ENCODE measurements at places on chromosomes 5 and 9.

DNA sequence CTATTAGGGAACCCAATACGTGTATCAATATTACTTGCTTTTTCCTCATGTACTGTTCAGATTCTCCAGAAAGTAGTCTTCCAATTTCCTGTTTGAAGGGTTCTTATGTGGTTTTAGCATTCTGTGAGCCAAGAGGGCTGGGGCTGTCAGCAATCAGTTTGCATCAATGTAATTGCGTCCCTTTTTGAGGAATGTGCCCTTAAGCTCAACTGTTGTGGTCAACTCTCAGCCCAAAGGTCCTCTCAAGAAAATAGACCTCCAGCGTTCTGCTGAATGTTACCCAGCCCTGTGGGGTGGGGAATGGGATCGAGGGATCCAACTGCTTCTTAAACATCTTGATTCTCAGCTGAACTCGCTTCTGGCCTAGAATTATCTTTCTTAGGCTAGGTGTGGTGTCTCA lies 43.8 kb upstream of the CDK20 start:
- DNase-seq: no peak

GRCh38 chr9:106066940-106067524 lies 372.7 kb downstream of the TMEM38B start:
- no peak for DNase-seq

DNA sequence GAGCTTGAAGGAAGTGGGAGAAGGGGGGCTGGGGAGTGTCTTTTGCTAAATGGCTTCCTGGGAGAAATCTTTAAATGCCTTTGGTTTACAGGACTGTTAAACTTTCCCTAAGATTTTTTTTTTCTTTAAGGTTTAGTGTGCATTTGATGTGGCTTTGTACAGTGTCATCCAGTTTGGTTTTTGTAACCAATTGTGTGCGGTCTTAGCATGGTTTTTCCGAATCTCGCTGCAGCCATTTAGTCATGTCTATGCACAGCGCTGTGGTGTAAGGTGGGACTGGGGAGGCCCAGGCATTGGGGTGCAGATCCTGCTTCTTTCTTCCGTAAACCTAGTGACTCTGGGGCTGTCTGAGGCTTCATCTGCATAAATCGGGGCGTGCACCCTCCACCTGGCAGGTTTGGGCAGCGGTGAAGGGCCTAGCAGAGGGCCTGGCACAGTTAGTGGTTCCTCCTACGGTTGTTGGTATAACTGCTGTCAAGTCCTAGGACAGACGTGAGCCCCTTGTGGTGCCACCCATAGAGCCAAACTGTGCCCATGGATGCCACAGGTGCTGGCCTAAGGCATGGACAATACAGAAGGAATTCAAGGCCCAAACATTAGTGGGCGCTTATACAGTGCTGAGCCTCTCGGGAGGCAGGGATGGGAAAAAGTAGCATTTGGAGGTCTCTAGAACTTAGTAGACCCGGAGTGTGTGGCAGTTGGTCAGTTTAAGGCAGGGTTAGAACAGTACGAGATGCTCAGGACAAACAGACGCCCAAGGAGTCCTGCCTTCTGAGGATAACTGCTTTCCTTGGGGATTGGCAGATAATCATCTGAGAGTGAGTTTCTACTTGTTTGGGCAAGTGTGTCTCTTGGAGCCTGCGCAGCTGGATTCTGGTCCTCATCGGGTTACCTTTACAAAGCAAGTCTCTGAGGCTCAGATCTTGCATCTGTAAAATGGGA lies 1.5 kb downstream of the PRRC2B start:
- peak; percentile 57 for DNase-seq

DNA sequence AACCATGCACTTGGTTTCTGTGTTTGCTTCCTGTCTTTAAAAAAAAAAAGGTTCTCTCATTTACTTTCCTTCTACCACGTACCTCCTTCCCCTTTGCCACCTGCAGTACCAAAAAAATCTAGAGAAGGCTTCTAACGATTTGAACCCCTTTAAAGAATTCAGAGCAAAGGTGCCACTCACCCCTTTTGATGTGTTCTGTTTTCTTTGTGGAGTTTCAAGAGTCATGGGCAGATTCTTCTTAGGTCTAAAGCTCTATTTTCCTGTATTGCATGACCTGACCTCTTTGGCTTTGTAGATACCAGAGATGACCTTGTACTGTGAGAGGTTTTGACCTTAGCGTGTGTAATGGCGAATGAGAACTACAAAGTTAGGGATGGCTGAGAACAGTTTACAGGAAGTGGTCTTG lies 29.0 kb downstream of the TXNDC8 start:
- no peak for DNase-seq

- no peak for DNase-seq
Measured at GRCh38 chr9:120556775-120557174, 23.2 kb downstream of the CDK5RAP2 start.

DNA sequence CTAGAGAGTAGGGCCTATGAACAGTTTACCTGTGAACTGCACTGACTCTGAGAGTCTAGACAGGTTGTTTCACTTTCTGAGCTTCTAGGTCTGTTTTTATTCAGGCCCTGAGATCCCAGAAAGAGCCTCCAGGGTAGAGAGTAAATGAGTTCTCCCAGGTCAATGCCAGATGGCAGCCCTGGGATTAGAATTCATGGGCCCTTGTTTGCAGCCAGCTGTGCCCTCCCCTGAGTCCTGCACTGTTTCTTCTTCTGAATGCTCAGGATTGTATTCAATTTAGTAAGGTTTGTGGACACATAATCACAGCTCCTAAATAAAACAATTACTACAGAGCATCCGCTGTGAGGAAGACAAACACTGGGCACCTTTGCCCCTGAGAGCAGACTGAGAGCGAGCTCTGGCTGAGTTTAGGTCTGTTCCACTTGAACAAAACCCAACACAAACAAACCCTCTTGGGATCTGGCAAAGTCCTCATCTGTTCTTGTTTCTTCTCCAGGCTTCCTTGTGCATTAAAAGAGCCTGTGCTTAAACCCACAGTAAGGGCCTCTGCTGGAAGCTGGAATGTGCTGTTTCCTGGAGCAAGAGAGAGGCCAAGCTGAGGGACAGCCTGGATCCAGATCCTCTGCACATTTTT lies 29.9 kb downstream of the FAM219A start:
- no peak for DNase-seq

DNA sequence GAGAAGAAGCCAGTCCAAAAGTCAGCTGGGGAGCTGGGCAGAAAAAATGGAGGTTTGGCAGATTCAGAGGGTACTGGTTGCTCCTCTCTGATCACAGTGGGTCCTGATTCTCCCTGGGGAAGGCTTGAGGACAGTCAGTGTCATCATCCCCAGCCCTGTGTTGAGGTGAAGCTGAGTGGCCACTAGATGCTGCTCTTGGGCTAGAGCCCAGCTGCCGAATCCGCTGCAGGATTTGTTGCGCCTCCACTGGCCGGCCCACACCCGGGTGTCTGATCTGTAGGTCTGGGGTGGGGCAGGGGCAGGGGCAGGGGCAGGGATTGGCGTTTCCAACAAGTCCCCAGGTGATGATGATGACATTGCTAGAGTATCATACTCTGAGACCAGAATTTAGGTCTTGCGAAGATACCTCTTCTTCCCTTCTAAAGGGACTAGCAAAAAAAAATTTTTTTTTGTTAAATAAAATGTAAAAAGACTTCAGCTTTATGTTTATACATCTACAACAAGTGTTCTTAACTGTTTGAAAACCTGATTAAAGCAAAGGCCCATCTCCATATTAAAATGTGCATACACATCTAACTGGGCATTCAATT lies 106.8 kb downstream of the PDE6A start:
- no peak for DNase-seq

DNA sequence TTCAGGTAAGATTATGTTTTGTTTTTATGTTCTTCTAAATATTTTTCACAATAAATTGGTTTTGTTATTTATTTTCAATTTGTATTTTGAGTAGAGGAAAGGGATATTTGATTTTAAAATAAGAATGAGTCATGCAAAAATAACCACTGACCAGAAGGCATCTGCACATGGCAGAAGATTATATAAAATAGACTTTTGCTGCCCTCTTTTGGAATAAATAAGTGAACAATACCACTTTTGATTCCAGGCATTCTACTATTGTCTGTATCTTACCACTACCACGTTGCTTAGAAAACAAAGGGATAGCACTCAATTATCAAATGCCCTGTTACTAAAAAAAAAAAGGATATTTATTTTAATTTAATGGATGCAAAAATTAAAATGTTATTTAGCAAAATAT lies 227.3 kb upstream of the ITGA1 start:
- DNase-seq: no peak

- no peak for DNase-seq
Measured at GRCh38 chr5:138754699-138755057, 1.5 kb downstream of the CTNNA1 start.

DNA sequence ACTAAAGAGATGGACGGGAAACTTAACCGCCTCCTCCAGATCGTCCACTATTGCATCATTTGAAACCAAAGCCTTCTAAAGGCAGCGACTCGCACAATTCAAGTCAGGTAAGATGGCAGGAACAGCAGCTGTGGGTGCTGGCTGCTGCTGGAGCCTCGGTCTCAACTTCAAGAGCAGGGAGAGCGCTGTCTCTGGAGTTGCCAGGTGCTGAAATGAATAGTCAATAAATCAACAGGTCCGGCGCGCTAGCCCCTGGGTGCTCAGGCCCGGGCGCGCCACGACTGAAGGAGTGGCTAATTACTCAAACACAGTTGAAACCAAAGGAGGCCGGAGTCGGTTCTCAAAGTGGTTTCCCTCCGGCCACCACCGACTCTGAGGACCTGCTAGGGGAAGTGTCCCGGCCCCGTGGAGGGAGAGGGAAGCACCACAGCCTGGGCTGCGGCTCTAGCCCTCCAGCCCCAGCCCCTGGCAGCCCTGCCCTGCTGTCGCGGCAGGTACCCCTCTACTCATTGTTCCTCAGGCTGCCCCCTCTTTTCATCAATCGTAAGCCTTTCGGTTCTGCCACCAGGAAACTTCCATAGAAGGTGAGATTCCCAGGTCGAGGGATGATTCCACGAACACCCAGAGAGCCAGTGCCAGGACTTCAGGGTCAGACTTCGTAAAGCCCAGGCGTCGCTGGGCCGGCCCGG lies 804 bp downstream of the TTC39B start:
- DNase-seq: peak; percentile 24

GRCh38 chr5:107743373-107744000 lies 72.8 kb upstream of the EFNA5 start:
- no peak for DNase-seq

- DNase-seq: no peak
Measured at GRCh38 chr5:180601591-180602480, 10.5 kb upstream of the SCGB3A1 start.

- no peak for DNase-seq
Measured at GRCh38 chr5:170000155-170000554, 19.9 kb upstream of the INSYN2B start.

DNA sequence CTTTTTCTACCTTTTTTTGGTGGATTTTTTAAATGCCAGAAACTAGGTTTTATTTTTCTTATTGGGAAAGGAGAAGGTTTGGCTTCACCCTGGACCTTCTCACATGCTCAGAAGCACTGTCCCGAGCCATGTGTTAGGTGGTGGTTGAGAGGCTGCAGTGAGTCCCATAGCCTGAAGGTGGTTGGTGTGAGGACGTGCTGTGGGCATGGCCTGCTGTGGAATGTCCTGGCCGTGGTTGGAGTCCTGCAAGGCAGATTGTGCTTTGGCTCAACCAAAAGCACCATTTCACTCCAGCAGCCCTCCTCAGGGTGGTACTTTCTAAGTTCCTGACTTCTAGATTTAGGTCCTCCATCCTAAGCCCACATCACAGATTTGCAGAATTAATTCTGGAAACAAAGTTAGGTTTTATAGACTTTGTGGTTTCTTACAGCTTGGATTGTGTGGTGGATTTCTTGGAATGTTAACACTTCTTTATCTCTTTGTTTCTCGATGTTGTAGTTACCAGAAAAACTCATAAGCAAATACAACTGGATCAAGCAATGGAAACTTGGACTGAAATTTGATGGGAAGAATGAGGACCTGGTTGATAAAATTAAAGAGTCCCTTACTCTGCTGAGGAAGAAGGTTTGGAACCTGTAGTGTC lies 22.6 kb downstream of the OTULIN start:
- DNase-seq: no peak

GRCh38 chr9:78938821-78939220 lies 632.9 kb upstream of the TLE4 start:
- no peak for DNase-seq

- DNase-seq: no peak
Measured at GRCh38 chr9:79384091-79384490, 187.7 kb upstream of the TLE4 start.
